ENCODE measurements at places on chromosomes 1 and 21. TPM values are rescaled to one million over a fixed set of nuclear protein-coding genes. Genes with fewer than 3 reads are reported as not detected.
A peak's percentile ranks its signal among the peaks of the same experiment; 100 is the strongest.

- no peak for DNase-seq
These were observed 79.5 kb downstream of the IGSF21 start for GRCh38 chr1:18187054-18187453.

DNA sequence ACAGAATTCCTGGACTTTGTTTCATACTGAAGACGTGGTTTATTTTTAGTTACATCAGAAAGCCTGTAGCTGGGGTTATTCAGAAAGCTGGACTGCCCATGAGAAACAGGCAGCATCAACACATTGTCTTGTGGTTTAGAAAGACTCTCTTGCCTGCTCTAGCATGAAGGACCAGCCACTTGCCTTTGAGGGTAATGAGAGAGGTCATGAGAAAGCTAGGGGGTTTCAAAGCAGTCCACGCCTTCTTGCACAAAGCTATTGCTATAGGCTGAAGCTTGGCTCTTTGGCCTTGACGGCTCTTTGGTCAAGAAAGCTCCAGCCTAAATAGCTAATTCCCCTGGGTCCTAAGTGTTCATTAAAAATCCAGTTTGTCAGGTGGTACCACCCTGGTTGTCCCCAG is 208.1 kb downstream of the PRDM2 start:
- DNase-seq, result no peak

The LEFTY2 gene
- total RNA-seq, result 0.47 TPM

GRCh38 chr21:17688912-17689874 is 76.5 kb upstream of the BTG3 start:
- DNase-seq, result peak; percentile 46

DNA sequence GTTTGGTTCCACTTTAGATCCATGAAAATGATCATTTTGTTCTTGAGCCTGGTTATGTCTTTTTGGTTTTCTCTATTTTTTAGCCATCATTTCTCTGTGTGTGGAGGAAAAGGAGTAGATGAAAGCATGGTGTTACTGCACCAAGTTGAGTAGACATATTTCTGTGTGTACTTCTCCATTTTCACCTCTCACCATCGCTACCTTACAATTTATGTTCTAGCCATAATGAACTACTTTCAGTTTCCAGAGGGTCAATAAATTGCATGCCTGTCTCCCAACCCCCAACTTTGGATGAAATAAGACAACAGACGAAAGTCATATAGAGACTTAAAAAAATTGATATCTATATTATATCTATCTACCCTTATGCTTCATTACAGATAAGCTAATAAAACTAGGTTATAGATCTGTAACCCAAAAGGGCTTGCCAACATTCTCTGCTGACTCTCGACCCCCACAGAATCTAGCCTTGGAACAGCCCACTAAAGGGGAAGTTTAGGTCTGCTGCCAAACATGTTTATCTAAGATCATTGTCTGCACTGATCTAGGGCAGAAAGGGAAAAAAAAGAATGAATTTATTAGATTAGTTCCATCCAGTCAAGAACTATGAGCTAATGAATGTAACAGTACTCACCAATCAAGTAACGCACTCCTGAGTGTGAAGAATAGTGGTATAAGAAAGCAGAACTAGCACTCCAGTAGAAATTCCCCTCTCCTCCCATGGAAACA is 7.5 kb upstream of the MAN1A2 start:
- no peak for DNase-seq

GRCh38 chr1:161887730-161888287 is 121.7 kb downstream of the ATF6 start:
- DNase-seq, result no peak

GRCh38 chr1:167043752-167044488 is 46.3 kb downstream of the GPA33 start:
- peak; percentile 73 for DNase-seq

The RIMS3 gene
- 0.92 TPM for total RNA-seq

- DNase-seq, result no peak
These were observed 187.5 kb downstream of the TPR start for GRCh38 chr1:186187601-186188000.

GRCh38 chr1:36099681-36100341 is 11.1 kb downstream of the ADPRS start:
- peak; percentile 89 for DNase-seq

GRCh38 chr1:206575894-206576737 is 36.1 kb downstream of the EIF2D start:
- no peak for DNase-seq

The RGS21 gene
- not detected for total RNA-seq

- peak; percentile 89 for DNase-seq
These were observed 20.6 kb downstream of the CSF1 start for GRCh38 chr1:109931189-109931731.

The TSTD1 gene
- 15.4 TPM for total RNA-seq

The ECM1 gene
- total RNA-seq, result 14.0 TPM

GRCh38 chr1:110390096-110390495 is 730 bp downstream of the SLC16A4 start:
- peak; percentile 36 for DNase-seq

The C1orf116 gene
- 2.0 TPM for total RNA-seq

DNA sequence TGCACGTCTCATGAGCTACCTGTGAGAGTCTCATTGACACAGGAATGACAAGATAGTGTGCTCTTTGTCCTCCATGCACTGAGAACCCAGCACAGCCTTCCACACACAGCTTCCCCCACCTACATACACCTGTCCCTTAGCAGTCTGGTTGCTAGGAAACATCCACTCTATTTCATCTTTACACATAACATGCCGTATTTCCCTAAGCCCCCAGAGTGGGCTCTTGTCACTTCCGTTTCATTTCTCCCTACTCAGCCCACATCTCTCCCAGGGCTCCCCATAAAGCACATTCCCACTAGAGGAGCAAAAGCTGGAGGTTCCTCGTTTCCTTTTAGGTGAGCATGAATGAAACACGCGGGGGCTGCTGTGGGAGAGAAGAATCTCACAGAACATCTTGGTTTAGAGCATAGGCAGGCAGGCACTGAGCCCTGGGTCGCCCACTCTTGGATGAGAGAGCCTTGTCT is 137.1 kb downstream of the ETS2 start:
- no peak for DNase-seq

DNA sequence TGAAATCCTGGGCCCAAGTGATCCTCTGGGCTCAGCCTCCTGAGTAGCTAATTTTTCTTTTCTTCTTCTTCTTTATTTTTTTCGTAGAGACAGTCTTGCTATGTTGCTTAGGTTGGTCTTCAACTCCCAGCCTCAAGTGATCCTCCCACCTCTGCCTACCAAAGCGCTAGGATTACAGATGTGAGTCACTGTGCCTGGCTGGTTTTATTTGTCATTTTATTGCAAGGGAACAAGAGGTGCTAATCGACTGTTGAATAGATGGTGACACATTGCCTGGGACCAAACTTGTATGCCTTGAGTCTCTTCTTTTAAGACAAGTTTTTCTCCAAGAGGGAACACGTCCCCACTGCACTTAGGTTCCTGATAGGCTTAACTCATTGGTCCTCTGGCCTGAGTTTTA is 20.0 kb upstream of the KLHDC8A start:
- DNase-seq, result no peak

DNA sequence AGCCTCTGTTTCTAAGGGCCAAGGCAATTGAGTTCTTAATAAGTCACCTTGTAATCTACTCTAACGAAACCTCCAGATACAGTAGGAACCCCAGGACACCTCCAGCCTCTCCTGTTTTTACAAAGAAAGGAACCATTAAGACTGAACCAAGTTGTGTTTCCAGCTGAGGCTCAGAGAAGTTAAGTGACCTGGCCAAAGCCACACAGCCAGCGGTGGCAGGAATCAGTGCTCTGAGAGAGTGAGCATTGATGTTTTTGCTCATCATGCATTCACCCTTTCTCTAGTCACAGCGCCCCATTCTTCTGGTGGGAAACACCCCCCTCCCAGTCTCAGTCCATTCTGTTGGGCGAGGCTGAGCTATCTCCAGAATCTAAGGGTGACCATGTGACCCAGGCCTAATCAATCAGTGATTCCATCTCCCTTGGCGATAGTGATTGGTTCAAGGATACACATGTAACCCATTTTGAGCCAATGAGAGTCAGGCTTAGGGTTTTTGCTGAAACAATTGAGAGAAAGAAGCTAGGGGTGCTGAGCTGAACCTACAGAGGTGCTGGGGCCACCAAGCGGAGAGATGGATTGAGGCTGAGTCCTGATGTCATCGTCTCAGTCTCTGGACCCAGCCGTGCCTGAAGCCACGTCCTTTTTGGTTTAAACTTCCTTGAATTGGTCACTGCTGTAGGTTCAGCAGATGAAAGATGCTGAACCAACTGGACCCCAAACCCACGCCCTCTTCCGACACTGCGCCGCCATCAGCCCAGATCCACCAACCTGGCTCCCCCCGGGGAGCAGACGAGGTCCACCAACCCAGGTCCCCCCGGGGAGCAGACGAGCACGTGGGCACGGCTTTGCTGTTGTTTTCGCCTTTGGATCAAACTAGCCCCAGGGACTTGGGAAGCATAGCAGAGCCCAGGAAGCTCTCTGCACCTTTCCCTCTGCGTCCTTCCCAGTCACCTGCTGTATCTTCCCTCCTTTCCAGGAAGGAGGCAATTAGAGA is 28.0 kb upstream of the RERE start:
- no peak for DNase-seq

- no peak for DNase-seq
These were observed 166.7 kb upstream of the DUSP10 start for GRCh38 chr1:221908573-221908972.

DNA sequence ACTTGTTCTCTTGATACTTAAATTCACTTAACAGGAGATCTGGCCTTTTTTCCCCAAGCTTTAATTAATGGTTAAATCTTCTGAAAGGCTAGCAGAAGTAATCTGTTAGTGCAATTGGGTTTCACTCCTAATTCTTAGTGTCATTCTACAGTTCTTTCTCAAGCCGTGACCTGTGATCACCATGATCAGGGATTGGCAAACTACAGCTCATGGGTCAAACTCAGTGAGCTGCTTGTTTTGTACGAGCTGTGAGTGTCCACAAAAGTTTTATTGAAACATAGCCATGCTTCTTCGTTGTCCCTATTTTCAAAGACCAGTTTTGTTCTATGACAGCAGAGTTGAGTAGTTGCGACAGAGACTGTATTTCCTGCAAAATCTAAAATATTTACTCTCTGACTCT is 109.4 kb upstream of the KCNJ15 start:
- no peak for DNase-seq

The EDARADD gene
- 3.0 TPM for total RNA-seq

The CCDC181 gene
- 0.47 TPM for total RNA-seq

The IKBKE gene
- total RNA-seq, result 0.64 TPM

GRCh38 chr1:94044290-94044790 is 76.6 kb downstream of the ABCA4 start:
- peak; percentile 70 for DNase-seq

DNA sequence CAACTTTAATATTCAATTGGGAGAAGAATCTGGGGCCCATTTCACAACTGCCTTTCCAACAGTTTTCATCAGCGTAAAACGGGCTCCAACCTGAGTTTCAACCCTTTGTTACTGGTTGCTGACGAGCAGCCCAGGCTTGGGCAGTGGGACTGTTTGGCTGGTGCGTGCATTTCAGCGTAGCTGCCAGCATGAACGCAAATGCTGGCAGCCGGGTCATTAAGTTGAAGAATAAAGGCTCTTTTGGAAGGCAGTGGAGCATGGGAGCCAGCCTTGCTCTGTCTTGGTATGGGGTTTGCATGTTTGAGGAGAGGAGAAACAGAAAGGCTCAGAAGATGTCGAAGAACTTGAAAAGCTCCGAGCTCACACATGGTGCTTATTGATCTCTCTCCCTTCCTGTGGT is 40.7 kb downstream of the WDR3 start:
- no peak for DNase-seq

- peak; percentile 59 for DNase-seq
These were observed 15.5 kb downstream of the WNT2B start for GRCh38 chr1:112524251-112524650.

The BEST4 gene
- total RNA-seq, result 0.12 TPM

The CNR2 gene
- not detected for total RNA-seq

DNA sequence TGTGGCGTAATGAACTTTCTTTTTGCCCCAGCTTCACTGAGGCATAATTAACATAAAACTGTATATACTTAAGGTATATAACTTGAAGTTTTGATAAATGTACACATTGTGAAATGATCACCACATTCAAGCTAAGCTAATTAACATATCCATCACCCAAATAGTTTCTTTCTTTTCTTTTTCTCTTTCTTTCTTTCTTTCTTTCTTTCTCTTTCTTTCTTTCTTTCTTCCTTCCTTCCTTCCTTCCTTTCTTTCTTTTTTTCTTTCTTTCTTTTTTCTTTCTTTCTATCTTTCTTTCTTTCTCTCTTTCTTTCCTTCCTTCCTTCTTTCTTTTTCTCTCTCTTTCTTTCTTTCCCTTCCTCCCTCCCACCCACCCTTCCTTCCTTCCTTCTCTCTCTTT is 62.5 kb downstream of the XCL1 start:
- no peak for DNase-seq

- DNase-seq, result no peak
These were observed 6.0 kb downstream of the STMN1 start for GRCh38 chr1:25900219-25900618.

DNA sequence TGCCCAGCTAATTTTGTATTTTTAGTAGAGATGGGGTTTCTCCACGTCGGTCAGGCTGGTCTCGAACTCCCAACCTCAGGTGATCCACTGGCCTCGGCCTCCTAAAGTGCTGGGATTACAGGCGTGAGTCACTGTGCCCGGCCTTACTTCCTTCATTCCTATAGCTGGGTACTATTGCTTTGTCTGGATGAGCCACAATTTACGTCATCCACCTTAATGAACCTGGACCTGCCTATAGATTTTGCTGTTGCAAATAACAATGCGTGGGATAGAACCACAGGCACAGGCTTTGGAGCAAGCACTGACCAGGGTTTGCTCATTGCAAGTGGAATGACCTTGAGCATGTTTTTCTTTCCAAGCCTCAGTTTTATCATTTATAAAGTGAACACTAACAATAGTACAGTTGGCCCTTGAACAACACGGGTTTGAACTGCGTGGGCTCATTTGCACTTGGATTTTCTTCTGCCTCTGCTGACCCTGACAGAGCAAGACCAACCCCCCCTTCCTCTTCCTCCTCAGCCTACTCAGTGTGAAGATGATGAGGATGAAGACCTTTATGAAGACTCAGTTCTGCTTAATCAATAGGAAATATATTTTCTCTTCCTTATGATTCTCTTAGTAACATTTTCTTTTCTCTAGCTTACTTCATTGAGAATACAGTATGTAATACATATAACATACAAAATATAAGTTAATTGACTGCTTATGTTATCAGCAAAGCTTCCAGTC is 33.3 kb upstream of the BECN2 start:
- no peak for DNase-seq

DNA sequence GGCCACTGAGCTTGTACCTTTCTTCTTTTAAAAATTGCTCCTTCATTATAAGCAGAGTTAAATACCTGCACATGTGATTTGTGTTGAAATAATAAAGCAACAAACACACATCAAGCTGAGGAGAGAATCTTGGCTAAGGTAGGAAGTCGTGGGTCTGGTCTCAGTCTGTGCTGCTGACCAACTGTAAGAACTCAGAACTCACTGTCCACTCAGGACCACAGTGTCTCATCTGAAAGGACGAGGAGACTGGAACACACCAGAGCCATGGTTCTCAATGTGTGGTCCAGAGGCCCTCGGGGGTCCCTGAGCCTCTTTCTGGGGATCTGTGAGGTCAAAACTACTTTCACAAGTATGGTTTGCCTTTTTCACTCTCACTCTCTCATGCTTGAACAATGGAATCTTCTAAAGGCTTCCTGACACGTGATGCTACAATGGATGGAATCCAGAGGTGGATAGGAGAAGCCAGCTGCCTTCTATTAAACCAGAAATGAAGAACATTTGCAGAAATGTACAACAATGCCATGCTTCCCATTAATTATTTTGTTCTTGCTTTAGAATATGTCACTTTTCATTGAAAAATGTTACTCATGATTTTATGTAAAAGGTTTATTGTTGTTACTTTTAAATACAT is 17.3 kb upstream of the ETS2 start:
- DNase-seq, result no peak

The SZT2 gene
- 27.0 TPM for total RNA-seq

The REN gene
- not detected for total RNA-seq
